ENCODE measurements at places on chromosomes 12 and 14. TPM values are rescaled to one million over a fixed set of nuclear protein-coding genes. Genes with fewer than 3 reads are reported as not detected.

DNA sequence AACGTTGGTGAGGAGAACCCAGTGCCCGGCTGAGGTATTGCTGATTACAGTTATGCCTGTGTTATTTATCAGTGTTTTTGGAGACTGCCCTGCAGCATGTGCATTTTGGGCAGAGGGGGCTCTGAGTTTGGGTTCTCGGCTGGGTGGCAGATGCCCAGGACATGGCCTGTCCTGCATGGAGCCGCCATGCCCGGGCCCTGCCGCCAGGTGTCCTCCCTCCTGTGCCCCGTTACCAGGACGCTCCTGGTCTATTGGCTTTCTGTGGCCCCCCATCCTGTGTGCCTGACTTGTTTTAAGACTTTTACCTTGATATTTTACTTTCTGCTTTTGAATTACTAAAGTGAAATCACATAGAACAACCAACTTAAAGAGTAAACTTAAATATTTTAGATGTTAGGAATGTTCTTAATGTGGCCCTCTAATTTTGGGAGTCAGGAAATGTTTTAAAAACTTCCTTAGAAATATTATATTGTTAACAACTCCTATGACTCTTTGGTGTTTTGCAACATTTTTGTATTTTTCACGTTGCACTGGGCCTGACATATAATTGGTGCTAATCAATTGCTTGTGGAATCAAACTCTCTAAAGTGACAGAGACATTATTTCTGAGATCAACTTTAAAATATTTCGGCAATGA, 51.8 kb downstream of the PRIMA1 start:
- DNase-seq = no peak

DEPDC4 gene
- total RNA-seq = 3.0 TPM

TAS2R19 gene
- total RNA-seq = 2.9 TPM

TRPV4 gene
- total RNA-seq = 0.09 TPM
